ENCODE measurements at places on chromosomes 5 and 9.

DNA sequence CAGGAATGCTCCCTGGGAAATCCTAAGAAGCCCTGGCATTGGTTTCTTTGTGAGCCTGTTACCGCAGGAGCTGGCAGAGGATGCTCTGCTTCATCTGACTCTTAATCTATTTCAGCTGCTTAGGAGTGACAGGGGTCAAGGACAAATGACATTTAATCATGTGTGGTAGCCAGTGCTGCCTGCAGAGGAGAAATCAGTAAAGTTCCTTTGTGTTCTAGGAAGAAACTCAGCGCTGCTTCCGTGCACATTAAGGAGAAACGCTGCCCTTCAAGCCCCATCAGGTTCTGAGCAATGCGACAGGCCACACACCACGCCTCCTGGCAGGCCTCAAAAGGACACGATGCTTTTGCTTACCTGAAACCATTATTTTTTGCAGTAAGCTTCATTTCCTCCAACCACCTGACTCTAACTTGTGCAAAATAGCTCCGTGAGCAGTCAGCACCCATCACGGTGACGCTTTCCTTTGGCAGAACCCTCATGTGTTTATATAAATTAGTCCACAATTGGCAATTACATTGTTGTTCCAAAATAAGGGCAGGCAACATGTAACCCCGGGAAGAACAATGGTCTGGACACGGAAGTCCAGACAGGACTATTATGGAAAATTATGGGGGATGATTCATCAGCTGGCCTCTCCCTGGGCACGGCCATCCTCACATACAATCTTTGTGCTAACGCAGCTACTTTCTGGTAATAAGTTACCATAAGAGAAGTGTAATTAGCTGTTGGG, 387.9 kb upstream of the DAP start:
- no peak for DNase-seq

DNA sequence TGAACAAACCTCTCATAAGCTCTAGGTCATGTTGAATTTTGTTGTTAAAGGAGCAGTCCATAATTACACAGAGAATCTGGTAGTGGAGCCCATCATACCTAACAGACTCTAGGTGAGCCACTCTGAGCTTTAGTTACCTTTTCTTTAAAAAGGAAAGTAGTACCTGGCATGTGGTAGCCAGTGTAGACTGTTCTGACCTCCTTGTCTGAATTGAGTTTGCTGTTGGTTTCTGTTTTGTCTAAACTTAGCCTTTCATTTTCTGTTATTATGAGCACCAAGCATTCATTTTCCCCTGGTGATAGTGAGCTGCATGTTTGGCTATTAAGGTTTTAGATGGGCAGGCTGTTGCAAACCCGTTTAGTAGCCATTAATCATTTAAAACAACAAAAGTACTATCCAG, 112.2 kb downstream of the MAST4 start:
- no peak for DNase-seq

GRCh38 chr5:111461255-111461671, 51.1 kb downstream of the STARD4 start:
- DNase-seq: no peak

DNA sequence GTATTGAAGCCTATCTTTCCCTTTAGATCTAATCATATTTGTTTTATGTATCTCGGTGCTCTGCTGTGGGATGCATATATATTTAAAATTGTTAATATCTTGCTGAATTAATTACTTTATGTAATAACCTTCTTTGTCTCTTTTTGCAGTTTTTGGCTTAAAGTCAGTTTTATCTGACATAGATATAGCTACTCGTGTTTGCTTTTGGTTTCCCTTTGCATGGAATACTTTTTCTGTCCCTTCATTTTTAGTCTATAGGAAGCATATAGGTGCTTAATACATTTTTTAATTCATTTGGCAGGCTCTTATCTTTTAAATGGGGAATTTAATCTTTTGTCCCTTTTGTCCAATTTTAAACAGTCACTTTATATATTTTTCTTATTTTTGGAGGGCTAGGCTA, 360.6 kb upstream of the PRR16 start:
- DNase-seq: no peak

DNA sequence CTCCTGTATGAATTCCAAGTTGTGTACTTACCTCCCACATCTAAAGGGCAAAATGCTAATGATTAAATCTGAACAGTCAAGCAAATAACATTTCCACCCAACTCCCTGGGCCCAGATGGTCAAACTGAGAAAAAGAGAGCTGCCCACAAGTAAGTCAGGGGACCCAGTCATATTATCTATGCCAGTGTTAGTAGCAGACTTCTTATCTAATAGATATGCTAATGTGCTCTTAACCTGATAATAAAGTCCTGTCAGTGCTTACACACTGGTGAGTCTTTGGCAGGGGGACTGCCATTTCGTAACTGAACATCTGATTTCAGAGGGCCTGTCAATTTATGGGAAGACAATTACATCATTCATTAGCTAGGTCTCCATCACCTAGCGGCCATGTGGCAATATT, 292.3 kb upstream of the WWC1 start:
- no peak for DNase-seq

DNA sequence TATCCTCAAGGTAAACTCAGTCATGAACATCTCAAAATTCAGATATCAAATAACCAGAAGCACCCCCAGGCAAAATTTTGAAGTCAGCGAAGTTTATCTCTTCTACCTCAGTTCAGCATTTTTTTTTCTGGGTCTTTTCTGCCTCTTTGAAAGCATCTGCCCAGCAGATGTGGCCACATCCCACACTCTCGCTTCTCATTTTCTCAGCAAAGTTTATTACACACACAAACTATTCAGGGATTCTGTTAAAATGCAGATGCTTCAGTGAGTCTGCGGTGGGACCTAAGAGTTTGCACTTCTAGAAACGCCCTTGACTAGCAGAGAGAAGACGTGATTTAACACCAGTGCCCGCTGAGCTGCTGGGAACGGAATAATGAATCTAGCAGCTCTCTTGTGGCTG, 19.3 kb downstream of the RASEF start:
- DNase-seq: no peak

DNA sequence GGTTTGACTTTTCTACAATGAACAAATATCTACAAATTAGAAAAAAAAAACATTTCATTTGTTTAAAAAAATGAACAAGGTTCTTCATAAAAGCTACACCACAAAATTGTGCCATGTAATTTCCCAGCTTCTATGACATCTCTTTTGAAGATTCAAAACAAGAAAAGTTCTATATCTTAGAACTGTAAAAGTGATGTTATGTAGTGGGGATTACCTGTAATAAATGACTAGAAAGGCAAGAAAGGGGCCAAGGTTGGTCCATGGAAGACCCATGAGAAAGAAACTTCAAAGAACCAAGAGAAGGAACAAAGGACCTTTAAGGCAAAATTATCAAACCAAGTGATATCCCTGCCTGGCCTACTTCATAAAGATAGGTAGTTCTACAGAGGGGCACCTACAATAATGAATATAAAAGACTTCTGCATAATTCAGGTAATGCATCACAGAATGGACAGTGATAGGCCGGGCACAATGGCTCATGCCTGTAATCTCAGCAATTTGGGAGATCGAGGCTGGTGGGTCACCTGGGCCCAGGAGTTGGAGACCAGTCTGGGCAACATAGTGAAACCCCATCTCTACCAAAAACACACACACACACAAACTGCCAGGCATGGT, 7.6 kb downstream of the MLLT3 start:
- DNase-seq: no peak

DNA sequence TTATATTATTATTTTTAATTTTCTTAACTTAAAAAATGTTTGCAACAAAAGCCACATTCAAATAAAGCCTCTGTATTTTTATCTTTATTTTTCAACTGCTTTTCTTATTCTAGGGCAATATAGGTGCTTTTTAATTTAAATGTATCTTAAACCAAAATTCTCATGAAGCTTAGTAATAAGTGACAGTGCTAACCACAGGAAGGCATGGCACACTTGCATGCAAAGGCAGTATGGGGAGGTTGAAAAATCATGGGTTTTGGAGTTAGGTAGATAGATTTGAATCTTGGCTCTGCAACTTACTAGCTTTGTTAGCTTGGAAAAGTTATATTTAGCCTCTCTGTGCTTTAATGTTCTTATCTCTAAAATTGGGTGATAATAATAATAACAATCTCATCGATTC, 458.0 kb downstream of the DMAC1 start:
- DNase-seq: no peak

DNA sequence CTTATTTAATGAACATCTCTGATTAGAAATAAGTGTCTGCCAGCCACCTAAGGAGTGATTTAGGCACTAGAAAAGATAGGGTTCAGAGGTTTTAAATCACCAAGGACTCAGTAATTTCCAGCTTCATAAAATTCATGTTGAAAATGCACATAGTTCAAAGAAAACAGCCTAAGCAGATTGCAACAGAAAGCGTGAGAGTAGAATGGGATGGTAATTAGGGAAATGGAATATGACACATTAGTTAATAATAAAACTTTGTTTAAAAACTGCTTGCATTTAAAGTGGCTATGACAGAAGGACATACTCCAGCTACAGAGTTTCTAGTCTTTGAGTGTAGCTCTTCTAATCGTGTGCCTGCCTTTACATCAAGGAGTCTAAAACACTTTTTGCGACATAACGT, 490.8 kb downstream of the TLE4 start:
- no peak for DNase-seq

- no peak for DNase-seq
Observed at GRCh38 chr5:166188501-166189325, 2102.7 kb upstream of the WWC1 start.

DNA sequence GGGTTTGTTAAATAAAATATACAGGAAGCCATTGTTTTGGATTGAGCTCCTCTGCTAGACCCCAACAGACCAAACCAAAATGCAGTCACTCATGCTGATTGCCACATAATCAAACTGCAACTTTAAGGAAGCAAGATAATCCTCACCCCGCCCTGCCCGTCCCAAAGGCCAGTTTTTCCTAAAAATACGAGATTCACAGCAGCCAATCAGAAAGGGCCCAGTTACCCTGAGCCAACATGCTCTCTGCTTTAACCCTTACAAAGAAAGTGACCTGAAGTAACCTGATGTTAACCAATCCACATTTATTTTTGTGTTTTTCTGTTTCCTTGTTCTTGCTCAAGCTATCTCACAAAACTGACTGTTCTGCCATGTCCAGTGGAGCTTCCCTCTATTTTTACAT, 21.5 kb upstream of the RNF20 start:
- DNase-seq: no peak

DNA sequence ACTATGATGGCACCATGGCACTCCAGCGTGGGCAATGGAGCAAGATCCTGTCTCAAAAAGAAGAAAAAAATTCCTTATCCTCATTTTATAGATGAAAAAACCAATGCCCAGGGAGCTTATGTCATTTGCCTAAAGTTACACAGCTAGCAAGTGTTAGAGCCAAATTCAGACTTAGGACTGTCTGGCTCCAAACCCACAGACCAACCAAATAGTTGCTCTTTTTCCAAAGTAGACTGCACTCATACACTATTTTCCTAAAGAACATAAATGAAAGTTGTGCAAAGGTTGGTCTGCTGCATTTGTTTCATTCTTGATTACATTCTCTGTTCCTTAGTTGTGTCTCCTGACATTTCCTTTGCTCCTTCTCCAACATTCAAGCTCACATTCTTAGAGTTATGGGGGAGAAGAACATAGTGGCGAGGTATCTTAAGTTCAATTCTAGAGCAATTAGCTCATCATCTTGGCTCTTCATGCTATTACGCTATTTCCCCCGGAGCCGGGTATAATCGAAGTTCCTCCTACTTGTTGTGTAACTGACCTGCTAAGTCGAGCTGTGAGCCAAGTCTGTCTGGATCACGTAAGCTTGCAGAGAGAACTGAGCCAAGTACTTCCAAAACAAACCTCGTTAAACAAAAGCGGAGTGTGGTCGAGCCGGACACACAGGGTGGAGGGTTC, 138.3 kb downstream of the RFK start:
- DNase-seq: no peak

DNA sequence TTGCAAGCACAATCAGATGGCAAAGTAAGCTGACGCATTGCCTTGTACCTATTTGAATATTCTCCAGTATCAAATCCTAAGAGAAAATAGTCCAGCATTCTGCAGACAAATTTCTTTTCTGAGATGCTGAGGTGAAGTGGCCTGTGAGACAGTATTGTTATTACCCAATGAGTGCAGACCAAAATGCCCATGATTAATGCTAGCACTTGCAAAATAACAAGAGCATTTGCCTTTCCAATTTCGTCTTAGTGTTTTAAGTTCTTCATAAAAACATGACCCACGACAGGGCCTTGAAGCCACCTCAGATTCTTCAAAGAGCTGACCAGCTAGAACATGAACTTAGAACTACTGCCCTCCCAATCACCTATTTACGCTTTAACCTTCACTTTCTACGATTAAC, 2.6 kb upstream of the IQGAP2 start:
- no peak for DNase-seq

DNA sequence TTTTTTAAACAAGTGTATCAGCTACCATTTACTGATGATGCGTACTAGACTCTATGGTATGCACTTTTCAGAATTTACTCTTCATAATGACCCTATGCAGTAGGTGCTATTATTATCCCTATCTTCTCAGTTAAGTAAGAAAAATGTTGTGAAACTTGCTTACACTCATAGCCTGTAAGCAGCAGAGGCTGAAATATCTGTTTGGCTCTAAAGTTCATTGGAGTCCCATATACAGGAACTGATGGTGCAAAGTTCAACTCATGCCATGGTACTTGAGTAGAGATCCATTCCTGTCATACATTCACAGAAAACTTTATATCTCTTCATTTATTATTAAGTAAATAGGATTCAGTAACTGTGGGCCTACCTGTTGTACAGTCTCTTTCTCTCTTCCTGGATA, 41.4 kb upstream of the CCDC112 start:
- DNase-seq: no peak

DNA sequence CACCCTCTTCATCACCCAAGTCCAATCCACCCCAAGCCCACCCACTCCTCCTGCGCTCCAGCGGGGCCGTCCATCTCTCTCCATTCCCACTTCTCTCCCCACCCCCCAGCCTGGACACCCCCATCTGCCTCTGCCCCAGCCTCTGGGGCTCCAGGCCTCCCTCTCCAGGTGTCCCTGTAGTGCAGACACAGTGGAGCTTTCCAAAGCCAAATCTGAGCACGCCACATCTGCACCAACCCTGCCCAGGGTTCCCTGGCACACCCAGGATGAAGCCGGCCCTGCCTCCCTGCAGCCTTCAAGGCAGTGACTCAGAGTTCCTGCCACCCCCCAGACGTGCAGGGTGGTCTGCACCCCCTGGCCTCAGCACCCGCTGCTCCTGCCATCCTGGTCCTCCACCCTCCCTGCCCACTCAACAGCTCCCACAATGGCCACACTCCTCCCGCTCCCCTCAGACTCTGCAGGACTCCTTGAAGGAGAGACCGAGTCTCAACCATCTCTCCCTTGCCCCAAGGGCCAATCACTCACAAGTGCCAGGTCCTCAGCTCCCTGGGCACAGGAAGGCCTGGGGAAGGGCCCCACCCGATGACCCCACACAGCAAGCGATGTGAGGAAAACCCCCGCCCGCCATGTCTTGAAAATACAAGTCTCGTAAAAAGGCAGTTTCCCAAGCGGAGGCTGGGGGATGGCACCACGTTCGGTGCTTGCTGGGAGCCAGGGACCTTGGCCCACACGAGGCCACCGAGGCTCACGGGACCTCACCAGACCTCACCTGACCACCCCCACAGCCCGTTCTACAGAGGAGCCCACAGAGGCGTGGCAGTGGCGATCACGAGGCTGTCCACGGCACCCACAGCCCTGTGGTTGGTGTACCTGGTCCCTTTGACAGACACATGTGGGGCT, 22.2 kb downstream of the VAV2 start:
- DNase-seq: no peak

- no peak for DNase-seq
Observed at GRCh38 chr9:136014147-136014923, 53.2 kb upstream of the UBAC1 start.

- no peak for DNase-seq
Observed at GRCh38 chr5:113112435-113112834, 135.8 kb downstream of the DCP2 start.

GRCh38 chr9:136054146-136054545, 40.9 kb downstream of the NACC2 start:
- DNase-seq: no peak
